NCI-H2081 treated with DMSO at 0.1 percent for 48 hours (cell line): ENCODE measurements at places on chromosomes 3 and 15.

DNA sequence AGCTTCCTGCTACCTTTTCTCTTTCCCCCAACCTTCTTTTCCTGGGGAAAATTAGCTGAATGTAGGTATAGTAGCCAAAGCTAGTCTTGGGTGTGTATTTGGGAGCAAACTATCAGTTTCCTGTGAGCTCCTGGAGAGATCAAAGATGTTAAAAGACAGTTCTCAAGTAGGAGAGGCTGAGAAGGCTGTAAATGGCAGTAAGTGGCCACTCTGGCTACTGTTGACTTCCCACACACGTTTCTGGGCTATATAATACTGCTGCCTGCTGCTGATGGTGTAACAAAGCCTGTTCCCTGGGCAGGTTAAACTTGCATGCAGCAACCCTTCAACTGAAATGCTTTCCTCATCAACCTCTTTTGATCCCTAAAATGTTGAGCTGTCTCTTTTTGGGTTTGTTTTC is 27.6 kb downstream of the ARID3B start:
- DNase-seq = no peak

DNA sequence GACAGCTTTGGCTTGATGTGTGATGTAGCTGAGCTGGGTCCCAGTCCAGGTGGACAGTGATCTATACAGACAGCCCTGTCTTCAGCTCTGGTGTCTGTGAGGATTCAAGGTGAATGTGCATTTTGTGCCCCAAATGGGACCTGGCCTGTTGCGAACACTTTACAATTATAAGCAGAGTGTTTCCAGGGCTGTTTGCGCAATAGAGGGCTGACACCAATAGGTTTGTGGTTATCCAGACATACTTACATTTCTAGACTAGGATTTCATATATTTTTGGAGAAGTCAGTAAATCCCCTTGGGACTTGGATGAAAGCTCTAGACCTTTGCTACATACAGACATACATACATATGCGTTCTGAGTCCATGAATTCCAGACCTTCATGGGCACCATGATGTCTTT is 4.2 kb upstream of the TATDN2 start:
- DNase-seq = no peak

GRCh38 chr3:112127522-112128494 is 5.2 kb downstream of the GCSAM start:
- DNase-seq = no peak

GRCh38 chr3:97680210-97680609 is 84.3 kb upstream of the ARL6 start:
- no peak for DNase-seq

DNA sequence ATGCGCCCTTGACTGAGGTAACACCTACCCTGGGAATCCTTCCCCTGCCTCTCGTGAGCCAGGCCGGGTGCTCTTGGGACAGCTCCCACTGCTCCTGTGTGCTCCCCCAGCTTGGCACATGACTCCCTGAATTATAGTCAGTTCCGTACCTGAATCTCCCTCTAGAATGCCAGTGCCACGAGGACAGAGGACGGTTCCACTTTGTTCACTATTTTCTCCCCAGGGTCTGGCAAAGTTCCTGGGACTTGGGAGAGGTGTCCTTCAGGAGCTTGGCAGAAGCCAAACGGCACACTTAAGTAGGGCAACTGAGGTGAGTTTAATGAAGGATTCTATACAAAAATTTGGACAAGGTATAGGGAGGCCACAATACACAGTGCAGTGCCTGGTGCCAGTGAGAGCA is 9.8 kb downstream of the CCR5AS start:
- no peak for DNase-seq

DNA sequence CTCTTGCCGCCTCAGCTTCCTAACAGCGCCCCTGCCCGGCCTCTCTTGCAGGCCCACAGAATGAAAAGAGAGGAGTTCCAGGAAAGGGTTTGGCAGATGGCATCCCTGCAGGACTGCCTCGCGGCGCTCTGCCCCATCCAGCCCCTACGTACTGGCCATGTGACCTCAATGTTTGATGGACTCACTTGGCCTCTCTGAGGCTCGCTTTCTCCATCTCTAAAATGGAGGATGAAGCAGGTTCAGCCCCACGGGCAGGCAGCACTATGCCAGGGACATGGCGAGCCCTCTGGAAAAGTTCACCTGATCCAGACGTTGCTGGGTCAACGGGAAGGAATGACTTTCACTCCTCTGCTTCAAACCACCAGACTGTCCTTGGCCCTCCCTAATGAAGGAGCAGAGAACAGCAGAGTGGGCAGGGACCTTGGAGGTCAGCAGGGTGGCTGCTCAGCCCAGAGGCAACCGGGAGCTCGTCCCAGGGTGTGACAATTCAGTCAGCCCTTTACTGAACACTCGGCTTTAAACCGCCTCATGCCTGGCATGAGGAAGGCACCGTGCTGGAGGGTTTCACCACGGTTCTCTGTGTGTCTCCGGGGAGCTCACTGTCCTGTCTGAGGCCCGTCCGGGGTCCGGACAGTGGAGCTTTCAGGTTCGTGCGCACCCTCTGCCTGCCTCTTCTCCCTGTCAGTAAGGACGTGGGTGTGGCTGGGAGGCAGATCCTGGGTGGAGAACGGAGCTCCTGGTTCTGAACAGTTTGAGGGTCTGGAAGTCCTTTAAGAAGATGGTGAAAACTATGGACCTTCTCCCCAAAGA is 101.3 kb downstream of the LINGO1 start:
- DNase-seq = no peak

DNA sequence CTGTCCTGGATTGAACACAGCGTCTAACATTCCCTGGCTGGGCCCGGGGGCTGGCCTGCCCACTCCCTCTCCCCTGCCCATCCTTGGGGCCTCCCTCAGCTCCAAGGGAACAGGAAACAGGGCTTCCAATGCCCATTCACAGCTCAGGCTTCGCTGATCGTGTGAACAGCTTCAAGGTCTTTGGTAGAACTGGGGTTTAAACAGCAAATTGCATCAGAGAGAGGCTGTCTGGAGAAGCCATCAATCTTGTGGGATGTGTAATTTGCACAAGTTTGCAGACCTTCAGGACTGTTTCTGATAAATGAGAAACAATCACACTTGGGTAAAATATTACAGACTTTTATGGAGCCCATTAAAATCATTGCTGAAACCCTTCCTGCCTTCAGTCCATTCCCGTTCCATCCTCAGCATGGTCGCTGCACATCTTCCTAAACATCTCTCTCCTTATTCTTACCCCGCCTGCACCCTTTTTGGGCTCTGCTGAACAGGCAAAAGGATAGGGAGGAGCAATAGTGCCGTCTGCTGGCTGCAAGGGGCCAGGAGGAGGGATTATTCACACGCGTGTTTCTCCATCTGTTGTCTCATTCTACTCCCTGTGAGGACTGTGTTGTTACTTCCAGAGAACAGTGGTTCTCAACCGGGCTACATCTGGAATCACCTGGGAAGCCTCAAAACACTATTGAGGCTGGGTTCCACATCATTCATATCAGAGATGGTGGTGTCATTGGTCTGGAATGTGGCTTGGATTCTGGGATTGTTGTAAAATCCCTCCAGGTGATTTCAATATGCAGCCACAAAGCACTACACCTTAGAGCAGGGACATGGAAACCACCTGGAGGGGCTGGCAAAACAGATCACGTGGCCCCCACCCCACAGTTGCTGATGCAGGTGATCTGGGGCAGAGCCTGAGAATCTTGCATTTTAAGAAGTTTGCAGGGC is 116.3 kb downstream of the CLSTN2 start:
- no peak for DNase-seq

DNA sequence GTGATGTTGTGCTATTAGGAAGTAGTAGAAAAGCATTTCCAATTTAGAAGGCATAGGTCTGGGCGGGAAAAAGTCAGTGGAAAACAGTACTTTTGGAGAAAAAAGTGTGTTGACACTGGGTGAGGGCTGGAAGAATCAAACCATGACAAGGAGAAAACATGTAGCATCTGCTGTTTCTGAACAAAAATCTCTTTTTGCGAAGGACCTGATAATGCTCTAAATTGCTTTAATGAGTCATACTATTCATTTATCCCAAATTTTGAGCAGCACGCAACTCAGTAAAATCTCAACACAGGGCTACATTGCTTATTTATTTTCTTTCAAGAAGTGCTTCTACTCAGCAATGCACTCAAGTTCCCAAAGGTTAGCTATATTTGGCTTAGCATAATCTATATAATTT is 292.7 kb downstream of the DIPK2A start:
- no peak for DNase-seq

GRCh38 chr3:107962946-107963345 is 127.9 kb downstream of the CD47 start:
- DNase-seq = no peak

GRCh38 chr3:9316881-9317361 is 45.9 kb upstream of the THUMPD3 start:
- DNase-seq = no peak

- DNase-seq = no peak
Observed at GRCh38 chr15:49830391-49830790, 209.5 kb downstream of the DTWD1 start.

GRCh38 chr3:119276680-119277079 is 17.5 kb upstream of the ARHGAP31 start:
- no peak for DNase-seq

- DNase-seq = no peak
Observed at GRCh38 chr15:47801522-47801921, 84.2 kb downstream of the SEMA6D start.

DNA sequence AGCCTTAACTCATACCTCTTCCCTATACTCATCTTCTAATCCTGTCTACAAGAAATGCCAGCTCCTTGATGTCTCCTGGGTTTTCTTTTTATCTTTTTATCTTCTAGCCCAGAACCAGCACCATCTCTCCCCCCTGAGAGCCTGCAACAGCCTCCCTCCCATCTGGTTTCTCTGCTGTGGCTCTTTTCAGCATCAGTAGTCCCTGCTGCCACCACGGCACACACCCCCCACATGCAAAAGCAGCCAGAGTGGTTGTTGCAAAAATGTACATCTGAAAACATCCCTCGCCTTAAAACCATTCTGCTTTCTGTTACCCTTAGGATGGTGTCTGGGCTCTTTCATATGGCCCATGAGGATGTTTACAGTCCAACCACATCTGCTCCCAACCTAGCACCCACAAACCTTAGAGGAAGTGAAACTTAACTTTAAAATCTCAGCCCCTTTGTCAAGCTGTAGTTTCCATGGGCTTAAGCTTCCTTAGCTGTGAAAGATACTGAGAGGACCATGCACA is 775 bp downstream of the TTC21A start:
- no peak for DNase-seq

DNA sequence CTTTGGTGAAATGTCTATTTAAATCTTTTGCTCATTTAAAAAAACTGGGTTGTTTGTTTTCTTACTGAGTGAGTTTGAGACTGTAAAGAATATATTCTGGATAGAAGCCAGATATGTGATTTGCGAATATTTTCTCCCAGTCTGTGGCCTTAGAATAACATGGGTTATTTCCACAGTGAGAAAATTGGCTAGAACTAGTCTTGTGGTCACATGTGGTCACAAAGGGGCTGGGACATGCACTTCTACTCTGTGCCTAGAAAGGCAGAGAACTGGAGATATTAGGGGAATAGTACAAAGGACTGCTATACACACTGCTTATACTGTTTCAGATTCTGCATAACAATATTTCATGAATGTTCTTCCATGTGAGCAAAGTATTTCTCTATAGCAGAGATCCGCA is 79.9 kb upstream of the RGMA start:
- no peak for DNase-seq

DNA sequence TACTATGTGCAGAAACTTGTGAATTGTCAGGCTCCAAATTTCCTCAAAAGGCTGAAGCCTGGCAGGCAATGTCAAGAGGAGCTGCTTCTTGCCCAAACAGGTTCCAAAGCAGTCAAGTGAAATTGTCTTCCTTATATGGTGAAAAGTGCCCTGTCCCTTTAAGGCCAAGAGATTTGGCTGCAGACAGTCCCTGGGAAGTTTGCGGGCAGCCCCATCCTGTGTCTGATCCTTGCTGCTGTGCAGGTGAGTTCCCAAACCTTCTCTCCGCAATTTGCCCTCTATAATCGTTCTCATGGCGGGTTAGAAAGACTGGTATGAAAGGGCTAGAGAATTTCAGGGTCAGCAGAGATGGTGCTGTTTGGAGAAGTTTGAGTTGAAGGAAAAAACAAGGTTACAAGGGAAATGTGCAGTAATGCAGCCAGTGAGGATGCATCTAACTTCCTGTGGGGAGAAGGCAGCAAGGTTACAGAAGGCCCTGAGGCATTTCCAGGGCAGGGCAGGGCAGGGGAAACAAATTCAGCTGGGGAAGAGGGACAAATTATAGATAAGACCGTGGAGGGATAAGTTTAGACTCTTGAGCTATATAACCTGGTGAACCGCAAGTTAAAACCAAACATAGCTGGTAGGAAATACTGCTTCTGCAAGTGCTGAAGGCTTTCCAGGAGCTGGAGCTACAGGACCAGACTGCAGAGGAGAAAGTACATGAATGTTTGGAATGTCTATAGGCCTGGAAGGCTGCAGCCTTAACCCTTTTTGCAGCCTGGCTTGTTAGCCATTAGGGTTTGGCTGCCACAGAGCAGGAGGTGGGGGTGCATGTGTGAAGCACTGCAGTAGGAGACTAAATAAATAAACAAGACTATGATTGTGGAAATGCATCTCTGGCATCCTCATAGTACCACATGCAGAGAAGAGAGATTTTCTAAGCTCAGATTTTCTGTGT is 256.2 kb upstream of the IL12A start:
- DNase-seq = no peak

GRCh38 chr3:5517921-5518320 is 330.4 kb downstream of the EDEM1 start:
- DNase-seq = no peak

DNA sequence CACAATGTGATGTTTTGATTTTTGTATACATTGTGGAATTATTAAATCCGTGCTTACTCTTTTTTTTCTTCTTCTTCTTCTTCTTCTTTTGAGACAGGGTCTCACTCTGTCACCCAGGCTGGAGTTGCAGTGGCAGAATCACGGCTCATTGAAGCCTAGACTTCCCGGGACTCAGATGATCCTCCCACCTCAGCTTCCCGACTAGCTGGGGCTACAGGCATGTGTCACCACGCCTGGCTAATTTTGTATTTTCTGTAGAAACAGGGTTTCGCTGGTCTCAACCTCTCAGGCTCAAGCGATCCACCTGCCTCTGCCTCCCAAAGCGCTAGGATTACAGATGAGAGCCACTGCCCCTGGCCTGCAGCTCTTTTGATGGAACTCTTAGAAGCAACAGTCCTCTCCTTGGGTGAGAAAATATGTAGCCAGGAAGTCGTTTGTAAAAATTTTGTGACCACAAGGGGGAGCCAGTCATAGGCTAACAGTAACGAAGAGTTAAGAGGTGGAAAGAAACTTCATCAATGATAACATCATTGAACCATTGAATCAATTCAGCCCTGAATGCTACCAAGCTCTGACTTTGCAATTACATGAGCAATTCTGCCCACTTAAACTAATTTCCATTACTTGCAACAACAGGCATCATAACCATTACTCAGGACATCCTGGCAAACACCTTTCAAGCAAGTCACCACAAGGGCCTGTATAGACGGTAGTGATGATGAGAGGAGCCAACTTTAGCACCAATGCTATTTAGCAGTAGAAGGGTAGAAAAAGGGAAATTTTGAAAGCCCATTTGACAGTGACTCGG is 16.7 kb upstream of the CMTM7 start:
- DNase-seq = peak; percentile 11

- no peak for DNase-seq
Observed at GRCh38 chr3:188437926-188438325, 284.0 kb downstream of the LPP start.
